ENCODE measurements at places on chromosomes 3 and 15. TPM values are rescaled to one million over a fixed set of nuclear protein-coding genes. Genes with fewer than 3 reads are reported as not detected.

DNA sequence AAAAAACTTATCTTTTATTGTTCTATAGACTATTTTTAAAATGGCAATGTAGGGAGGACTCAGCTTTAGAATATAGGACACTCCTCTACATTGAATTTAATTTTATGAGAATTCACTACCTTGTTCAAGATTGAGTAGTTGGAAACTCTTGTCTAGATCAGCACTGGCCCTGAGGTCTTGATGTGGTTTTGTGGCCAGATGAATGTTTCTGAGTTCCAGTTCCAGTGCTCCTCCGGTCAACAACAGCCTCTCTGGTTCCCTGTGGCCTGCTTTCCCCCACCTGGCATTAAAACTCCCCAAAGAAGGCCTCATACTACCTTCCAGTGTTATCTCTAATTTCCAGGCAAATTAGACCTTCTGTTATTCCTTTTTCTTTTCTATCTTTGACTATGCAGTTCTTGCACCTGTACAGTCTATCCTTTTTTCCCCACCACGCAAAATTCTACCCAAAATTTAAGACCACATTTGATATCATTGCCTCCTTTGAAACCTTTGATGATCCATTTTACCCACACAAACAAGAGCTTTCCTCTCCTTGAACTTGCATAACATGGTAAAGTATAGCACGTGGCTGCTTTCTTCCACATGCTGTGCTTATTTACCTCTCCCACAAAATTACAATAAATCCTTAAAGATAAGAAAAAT is 9.6 kb upstream of the ANP32A start:
- no peak for DNase-seq

DNA sequence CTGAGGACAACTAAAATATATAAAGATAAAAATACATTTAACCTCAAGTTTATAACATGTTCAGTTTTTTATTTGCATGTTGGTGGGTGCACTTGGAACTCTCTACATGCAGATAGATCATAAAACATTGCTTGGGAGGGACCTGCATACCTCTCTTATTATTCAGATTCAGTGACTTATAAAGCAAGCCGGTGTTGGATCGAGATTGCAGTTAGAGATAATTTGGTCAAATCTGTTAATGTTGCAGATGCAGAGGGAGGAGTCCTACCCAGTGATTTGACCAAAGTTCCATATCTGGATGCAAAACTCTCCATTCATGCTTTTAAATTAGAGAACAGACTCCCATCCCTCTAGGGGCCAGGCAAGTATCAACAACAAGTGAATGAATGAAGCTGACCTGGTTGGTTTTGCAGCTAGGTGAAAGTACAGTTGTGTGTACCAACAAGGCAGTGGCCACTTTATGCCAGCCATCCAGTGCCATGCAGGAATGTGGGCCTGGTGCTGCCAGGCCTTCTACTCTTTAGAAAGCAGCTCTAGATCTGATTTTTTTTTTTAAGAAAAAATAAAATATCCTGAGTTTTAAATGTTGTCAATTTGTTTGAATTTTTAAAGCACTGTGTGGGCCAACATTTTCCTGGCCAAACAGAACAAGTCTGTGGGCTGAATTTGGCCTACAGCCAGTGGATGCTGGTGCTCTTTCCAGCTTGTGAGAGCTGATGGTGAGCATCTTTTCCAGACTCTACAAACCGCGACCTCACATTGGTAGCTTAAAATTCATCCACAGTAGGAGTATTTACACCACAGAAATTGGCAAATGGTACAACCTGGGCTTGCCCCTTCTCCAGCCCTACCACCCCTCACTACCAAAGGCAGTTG is 12.3 kb downstream of the CDIN1 start:
- no peak for DNase-seq

GRCh38 chr15:37981775-37982174 is 47.3 kb downstream of the TMCO5A start:
- DNase-seq, result no peak

- DNase-seq, result no peak
Measured at GRCh38 chr3:13824521-13825310, 55.2 kb downstream of the WNT7A start.

GRCh38 chr3:44424758-44425157 is 52.7 kb downstream of the ZNF445 start:
- DNase-seq, result no peak

Gene C3orf70
- 8.8 TPM for polyA plus RNA-seq

Gene ABHD17C
- 34.5 TPM for polyA plus RNA-seq
